ENCODE measurements at places on chromosomes 6 and 20. TPM values are rescaled to one million over a fixed set of nuclear protein-coding genes. Genes with fewer than 3 reads are reported as not detected.

- no peak for DNase-seq
These were observed 975 bp upstream of the TFAP2A start for GRCh38 chr6:10415617-10416480.

DNA sequence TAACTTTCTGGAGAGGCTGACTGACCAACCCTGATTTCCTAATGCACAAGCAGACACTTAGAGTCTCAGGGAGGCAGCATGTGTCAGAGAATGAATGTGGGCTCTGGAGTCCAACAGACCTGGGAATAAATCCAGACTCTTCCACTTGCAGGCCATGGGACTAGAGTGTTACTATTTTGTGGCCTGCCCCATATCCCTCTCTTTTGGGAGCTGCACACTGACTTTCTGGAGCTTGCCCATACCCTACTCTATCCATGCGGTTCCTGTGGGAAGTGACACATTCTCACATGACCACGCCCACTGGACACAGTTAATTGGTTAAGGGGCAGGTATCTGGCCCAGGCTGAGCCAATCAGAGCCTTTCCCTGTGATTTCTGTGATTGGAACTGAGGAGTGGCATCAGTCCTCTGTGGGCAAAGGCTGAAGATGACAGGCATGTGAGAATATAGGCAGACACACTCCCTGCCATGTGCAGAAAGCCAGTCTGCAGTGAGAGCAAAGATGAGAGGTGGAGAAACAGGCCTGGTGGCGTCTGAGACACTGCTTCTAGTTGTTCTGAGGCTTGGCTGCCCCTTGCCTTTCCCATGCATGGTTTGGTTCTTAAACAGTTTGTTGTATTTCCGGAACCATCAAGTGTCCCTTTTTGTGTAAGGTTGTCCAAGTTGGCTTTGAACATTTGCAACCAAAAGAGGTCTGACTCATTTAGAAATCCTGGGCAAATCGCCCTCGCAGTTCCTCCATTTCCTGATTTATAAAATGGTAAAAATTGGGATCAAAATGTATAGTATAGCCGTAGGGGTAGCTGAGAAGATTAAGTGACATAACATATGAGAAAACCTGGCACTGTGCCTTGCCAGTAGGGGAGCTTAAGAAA is 125.6 kb downstream of the CDC5L start:
- peak; percentile 55 for DNase-seq

- peak; percentile 27 for DNase-seq
These were observed 18.2 kb upstream of the CEP85L start for GRCh38 chr6:118669561-118669960.

Gene MUC22
- total RNA-seq = not detected

Gene KCNG1
- 0.71 TPM for total RNA-seq

Gene JARID2
- total RNA-seq = 3.8 TPM

Gene MLN
- total RNA-seq = not detected

Measured in LHCN-M2 (cell line).